ENCODE measurements at places on chromosomes 13 and 19.
A peak's percentile ranks its signal among the peaks of the same experiment; 100 is the strongest.

DNA sequence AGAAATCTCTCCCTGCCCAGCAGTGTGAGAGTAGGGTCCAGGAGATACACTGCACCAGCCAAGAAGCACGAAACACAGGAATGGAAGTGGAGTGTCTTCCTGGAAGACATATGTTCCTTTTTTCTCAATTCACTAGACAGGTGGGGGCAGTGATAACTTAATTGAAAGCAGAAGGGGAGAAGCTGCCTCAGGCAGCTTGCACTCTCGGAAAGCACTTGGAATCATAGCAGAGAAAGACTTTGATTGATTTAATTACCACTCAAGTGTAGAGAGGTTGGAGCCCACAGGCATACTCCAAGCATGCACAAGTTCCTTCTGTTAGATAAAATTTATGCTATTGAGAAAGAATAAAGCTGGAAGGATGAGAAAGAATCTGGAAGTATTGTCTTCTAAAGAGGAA is 249.4 kb downstream of the SLITRK6 start:
- no peak for DNase-seq

DNA sequence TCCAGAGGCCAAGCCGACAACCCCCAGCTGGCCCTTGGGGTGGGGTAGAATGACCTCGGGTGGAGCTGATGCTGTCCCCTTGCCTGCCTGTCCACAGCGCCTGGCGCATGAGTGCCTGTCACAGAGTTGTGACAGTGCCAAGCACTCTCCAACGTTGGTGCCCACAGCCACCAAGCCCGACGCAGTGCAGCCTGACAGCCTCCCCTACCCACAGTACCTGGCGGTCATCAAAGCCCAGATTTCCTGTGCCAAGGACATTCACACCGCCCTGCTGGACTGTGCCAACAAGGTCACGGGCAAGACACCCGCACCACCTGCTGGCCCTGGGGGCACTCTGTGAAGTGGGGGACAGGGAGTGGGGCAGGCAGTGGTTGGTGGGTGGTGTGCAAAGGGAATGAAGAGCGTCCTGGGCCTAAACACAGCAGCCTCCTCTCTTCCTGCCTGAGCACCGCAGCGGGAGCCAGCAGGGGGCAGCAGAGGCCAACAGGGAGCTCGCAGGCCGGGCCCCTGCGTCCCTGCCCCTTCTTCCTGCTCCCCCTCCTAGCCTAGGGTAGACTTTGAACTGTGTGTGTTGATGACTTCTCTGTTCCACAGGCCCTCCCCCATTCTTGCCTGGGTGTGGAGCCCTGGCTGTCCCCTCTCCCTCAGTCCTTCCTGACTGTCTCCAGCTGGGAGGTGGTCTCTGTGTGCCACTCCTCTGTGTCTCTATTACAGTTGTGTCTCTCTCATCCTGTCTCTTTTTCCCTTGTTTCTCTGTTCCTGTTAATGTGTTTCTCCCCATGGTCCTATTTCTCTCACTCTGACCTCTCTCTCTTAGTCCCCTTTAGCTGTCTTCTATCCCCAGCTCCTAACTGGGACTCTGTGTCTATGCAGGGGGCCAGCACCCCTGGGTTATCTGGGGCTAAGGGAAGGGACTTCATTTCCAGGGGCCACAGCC is 6.5 kb downstream of the MED29 start:
- DNase-seq, result peak; percentile 56

GRCh38 chr13:46343279-46343994 is 43.6 kb downstream of the RUBCNL start:
- DNase-seq, result no peak

GRCh38 chr19:54485851-54486250 is 12.8 kb upstream of the CDC42EP5 start:
- no peak for DNase-seq

GRCh38 chr19:32350987-32351348 is 5.6 kb downstream of the ZNF507 start:
- no peak for DNase-seq

- DNase-seq, result peak; percentile 51
These were observed 74.3 kb upstream of the UBL3 start for GRCh38 chr13:29924482-29925350.

- DNase-seq, result no peak
These were observed 2.4 kb upstream of the KMT2B start for GRCh38 chr19:35715355-35715809.

- no peak for DNase-seq
These were observed 216.4 kb downstream of the POSTN start for GRCh38 chr13:37382146-37382545.

GRCh38 chr19:50906217-50906616 is 5.0 kb downstream of the KLK4 start:
- peak; percentile 26 for DNase-seq

GRCh38 chr19:21694171-21694906 is 73.0 kb downstream of the ZNF100 start:
- DNase-seq, result no peak

DNA sequence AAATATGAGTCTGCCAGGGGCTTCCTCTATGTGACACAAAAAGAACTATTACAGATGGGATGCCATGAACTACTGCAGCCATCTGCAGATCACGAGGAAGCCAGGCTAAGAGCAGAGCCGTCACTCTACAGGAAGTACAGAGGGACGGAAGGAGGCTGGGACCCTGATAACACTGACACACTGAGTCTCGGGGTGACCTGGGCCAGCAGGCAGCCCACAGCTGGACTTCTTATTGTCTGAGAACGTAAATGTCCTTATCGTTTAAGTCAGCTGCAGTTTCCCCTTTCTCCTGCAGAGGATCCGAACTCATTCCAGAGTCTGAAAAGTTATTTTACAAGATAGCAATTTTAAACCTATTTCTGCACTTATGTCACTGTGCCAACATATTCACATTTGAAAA is 20.7 kb downstream of the PARP4 start:
- DNase-seq, result no peak

GRCh38 chr13:30446126-30446500 is 19.6 kb downstream of the HMGB1 start:
- no peak for DNase-seq

GRCh38 chr19:3387645-3388589 is 21.5 kb downstream of the NFIC start:
- DNase-seq, result peak; percentile 91

DNA sequence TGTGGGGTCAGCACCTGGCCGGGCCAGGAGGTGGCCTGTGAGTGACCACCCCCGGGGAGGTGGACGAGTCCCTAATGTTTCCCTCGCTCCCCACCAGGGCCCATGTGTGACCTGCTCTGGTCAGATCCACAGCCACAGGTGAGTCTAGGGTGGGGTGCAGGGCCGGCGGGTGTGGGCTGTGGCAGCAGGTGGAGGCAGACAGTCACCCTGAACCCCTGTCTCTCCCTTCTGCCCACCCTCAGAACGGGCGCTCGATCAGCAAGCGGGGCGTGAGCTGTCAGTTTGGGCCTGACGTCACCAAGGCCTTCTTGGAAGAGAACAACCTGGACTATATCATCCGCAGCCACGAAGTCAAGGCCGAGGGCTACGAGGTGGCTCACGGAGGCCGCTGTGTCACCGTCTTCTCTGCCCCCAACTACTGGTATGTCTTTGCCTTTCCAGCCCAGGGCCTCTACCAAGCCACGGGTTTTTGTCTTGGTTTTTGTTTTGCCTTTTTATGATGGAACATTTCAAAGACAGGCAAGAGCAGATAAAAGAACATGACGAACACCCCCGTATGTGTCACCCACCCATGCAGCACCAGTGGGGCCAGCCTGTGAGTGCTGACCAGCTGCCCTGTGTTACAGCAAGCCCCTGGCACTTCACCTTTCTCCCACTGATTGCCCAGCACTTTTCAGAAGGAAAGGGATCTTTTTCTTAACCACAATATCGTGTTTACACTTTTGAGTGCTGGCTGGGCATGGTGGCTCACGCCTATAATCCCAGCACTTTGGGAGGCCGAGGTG is 24.9 kb downstream of the CCDC8 start:
- DNase-seq, result no peak

DNA sequence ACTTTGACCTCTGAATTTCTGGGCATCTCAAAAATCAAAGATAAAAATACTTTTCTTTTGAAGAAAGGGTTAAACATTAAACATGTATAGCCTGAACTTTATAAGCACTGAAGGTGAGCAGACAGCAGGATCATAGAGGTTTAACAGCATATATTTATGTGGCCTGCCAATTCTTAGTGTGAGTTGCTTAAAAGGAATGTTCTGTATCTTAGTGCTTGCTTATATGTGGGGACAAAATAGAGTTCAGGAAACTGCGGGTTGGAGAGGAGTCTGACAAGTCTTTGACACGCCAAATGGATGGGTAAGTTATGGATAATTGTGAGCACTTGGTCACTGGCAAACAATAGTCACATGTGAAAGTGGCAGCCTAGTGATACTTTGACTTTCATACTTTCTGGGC is 1419.4 kb upstream of the SPRY2 start:
- no peak for DNase-seq

GRCh38 chr19:35039881-35040825 is 1.4 kb upstream of the HPN start:
- no peak for DNase-seq

GRCh38 chr19:46618670-46619231 is 6.1 kb downstream of the PTGIR start:
- DNase-seq, result peak; percentile 86

DNA sequence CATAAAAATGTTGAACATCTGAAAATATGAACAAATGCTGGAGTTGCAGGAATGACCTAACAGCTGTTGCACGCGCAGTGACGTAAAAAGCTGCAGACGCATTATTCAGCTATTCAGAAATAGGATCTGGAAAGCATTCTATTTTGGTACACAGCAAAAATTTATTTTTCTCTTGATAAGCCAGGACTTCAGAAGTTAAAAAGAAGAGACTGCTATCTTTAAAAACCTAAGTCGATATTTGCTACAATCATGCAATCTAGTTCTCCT is 36.9 kb upstream of the STARD13 start:
- no peak for DNase-seq

Measured in NCI-H2029 (cell line).